Heart right ventricle (tissue), 16 donors: ENCODE measurements at places on chromosomes 6 and 20. TPM values are rescaled to one million over a fixed set of nuclear protein-coding genes. Genes with fewer than 3 reads are reported as not detected.
A peak's percentile ranks its signal among the peaks of the same experiment; 100 is the strongest.

ECT2L gene
- 3.3 TPM for total RNA-seq

- H3K27ac ChIP-seq = peak overlapping the region; percentile 76
- no peaks in the 10 kb centered on the region for H3K27me3 ChIP-seq
- H3K36me3 ChIP-seq = no peaks in the 10 kb centered on the region
- H3K4me1 ChIP-seq = peaks cover 40% of the 10 kb centered on the region
Observed at GRCh38 chr6:6678185-6678671, 89.7 kb downstream of the LY86 start.

GRCh38 chr6:116561377-116562018 lies 7.9 kb downstream of the CALHM4 start:
- DNase-seq = peak; percentile 64
- peaks cover 8% of the 10 kb centered on the region for H3K4me1 ChIP-seq
- no peaks in the 10 kb centered on the region for H3K36me3 ChIP-seq
- no peak overlapping the region for H3K4me3 ChIP-seq
- no peak overlapping the region for H3K27ac ChIP-seq
- no peaks in the 10 kb centered on the region for H3K27me3 ChIP-seq

SSTR4 gene
- not detected for total RNA-seq

PPP1R14C gene
- 100 TPM for total RNA-seq
